ENCODE measurements at places on chromosomes 2 and 18.

GRCh38 chr18:72762515-72763122 is 105.2 kb downstream of the NETO1 start:
- DNase-seq, result no peak

GRCh38 chr2:96534701-96535181 is 1.8 kb upstream of the ARID5A start:
- no peak for DNase-seq

- no peak for DNase-seq
Observed at GRCh38 chr2:149732001-149732685, 144.6 kb upstream of the MMADHC start.

GRCh38 chr2:151292141-151292540 is 2.7 kb upstream of the NMI start:
- DNase-seq, result no peak

GRCh38 chr2:46814160-46814961 is 101.2 kb downstream of the MCFD2 start:
- DNase-seq, result no peak

DNA sequence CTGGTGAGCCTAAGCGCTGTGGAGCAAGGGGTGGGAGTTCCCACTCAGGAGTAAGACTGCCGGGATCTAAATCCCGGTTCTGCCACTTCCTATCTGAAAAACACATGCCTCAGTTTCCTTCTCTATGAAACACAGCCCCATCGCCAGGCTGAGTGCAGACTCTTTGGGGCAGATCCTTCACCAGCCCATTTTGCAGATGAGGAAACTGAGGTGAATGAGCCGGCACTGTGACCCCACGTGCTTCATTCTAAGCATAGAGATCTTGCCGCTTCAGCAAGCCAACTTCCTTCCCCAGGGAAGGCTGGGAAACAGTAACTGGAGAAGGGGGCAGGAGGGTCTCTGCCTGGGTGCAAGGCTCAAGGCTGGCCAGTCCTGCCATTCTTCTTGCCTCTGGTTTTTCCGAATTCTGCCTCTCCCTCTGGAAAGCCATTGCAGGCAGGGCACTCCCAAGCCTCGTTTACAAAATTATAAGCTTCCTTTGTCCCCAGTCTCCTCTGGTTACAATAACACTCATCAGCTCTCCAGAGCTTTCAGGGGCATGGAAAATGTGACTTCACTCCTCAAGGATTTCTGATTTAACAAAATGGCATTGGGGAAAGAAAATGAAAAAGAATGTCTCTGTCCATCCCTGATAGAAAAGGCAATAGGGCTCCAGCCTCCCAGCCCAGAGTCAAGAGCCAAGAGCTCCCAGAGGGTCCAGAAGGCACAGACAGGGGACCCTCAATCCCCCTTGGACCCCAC is 249.2 kb downstream of the TNS1 start:
- no peak for DNase-seq

GRCh38 chr18:49758263-49758610 is 55.1 kb downstream of the ACAA2 start:
- no peak for DNase-seq

- no peak for DNase-seq
Observed at GRCh38 chr18:28080876-28081300, 96.0 kb downstream of the CDH2 start.

DNA sequence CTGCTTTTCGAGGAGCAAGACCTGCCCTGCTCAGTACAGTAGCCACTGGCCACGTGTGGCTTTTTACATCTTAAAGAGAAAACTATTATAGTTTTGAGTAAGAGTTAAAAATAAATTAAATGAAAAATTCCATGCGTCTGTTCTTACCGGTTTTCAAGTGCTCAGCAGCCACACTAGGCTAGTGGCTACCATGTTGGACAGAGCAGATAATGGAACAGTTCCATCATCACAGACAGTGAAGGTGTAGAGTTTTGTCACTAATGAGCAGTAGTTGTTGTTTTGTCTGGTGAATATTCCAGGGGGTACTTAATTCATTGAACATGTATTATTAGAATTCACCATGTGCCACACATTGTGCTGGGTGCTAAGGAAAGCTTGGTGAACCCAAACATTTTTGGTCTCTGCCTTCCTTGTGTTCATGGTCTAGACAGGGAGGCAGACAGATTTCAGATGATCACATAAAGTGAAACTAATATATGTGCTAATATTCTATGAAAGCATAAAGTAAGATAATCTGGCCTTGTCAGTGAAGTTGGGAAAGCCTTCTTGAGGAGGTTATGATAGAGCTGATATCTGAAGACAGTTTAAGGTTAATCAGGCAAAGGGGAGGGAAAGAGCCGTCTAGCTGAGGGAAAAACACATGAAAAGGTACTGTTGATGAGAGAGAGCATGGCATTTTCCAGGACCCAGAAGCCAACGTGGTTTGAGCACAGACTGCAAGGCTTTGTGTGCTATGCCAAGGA is 1.4 kb downstream of the ALMS1 start:
- DNase-seq, result no peak

GRCh38 chr18:28163201-28163775 is 13.6 kb downstream of the CDH2 start:
- no peak for DNase-seq

DNA sequence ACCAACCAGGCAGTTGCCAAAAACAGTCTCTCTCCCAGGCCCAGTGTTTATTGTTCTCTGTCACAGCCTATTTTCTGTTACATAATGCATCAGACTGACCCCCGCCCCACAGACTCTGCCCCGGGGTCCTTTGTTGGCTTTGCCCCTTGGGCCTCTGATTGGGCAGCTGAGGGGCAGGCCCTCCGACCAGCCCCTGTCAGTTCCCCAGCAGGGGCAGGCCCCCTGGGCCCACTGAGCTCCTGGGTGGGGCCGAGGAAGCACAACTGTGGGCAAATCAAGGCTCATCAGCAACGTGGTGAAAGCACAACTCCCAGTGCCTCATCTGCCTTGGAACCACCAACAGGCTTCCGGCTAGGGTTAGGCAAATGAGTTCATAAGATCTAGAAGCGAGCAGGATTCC is 160.1 kb upstream of the MYCN start:
- DNase-seq, result no peak

DNA sequence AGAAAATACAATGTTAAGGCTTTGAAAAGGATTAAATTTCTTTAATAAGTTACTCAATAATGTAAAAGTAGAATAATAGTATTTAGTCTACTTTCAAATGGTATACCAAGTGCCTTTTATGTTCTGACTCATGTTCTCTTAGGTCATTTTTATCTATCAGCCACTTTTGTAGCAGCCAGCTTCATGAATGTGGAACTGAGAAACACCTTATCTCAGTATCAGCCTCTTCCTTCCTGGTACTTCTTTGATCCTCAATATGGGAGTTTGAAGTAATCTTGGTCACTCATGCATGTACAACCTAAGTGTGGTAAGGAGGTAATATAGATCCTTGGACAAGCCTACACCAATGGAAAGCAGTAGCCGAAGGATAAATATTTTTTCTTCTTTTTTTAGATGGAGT is 180.4 kb upstream of the NRXN1 start:
- no peak for DNase-seq

DNA sequence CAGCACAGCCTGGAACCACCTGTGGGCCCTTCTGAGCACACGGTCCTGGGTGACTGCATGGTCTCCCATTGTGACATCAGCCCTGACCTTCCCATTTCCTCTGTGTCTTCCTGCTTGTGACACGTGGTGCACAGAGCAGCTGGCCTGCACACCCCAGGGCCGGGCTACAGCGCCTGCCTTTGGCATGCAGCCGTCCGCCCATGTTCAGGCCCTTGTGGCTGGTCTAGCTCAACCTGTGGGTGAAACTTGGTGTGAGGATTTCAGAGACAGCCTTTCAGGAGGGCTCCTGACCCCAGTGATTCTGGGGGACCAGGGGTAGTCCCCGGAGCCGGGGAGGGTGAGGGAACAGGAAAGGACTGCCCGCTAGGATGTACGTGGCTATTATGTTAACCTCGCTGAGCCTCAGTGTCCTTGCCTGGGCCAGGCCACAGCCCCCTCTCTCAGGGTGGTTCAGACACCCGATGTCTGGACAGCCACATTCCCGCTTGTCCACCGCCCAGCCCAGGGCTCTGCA is 284.8 kb upstream of the HS6ST1 start:
- DNase-seq, result no peak

DNA sequence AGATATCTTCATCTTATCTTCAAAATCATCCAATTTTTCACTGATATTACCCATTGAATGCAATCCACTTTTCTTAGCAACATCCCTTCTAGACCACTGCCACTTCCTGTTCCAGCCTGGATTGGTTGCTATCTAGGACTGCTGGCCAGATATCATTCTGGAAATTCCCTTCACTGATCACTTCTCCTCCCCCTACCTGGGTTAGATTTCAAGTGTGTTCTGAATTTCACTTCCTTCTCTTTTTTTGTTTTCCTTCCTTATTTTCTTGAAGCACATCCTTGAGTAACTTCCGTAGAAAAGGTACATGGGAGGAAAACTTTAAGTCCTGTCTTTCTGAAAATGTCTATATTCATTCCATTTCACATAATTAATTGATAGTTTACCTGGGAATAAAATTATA is 82.0 kb upstream of the IL1R2 start:
- DNase-seq, result no peak

- DNase-seq, result no peak
Observed at GRCh38 chr18:48607056-48607984, 68.5 kb downstream of the CTIF start.

DNA sequence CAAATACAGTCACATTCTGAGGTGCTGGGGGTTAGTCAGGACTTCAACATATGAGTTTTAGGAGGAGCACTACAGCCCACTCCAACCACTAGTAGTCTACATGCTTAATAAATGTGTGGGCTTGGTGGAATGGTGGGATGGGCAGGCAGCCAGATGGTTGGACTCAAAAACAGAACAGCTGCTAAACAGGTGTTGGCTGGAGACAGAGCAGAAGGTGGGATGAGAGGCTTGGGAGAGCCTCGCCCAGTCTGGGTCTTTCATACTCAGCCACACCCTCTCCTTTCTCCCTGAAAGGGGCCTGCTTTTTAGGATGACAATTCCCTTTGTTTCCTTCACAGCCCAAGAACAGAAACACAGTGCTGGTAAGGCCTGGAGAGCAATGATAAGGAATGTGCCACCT is 143.9 kb upstream of the KLHL29 start:
- no peak for DNase-seq

GRCh38 chr18:30234755-30235154 is 807.8 kb downstream of the DSC3 start:
- no peak for DNase-seq

GRCh38 chr2:37394263-37394662 is 49.8 kb downstream of the QPCT start:
- DNase-seq, result no peak

Data from stimulated activated CD4-positive, alpha-beta T cell treated with anti-CD3 and anti-CD28 coated beads, Interleukin-15, amount 100 ng/mL, for 1 hour (primary cell).